ENCODE measurements at places on chromosomes 13 and 19.

GRCh38 chr19:2783781-2784145 lies 690 bp upstream of the SGTA start:
- DNase-seq = no peak

GRCh38 chr13:63901630-63902029 lies 2486.0 kb upstream of the PCDH20 start:
- DNase-seq = no peak

- DNase-seq = no peak
Observed at GRCh38 chr13:27419328-27419727, 5.1 kb upstream of the GTF3A start.

GRCh38 chr13:94232161-94232950 lies 247.1 kb downstream of the DCT start:
- DNase-seq = no peak

- DNase-seq = no peak
Observed at GRCh38 chr13:35700671-35701070, 224.2 kb upstream of the MAB21L1 start.

DNA sequence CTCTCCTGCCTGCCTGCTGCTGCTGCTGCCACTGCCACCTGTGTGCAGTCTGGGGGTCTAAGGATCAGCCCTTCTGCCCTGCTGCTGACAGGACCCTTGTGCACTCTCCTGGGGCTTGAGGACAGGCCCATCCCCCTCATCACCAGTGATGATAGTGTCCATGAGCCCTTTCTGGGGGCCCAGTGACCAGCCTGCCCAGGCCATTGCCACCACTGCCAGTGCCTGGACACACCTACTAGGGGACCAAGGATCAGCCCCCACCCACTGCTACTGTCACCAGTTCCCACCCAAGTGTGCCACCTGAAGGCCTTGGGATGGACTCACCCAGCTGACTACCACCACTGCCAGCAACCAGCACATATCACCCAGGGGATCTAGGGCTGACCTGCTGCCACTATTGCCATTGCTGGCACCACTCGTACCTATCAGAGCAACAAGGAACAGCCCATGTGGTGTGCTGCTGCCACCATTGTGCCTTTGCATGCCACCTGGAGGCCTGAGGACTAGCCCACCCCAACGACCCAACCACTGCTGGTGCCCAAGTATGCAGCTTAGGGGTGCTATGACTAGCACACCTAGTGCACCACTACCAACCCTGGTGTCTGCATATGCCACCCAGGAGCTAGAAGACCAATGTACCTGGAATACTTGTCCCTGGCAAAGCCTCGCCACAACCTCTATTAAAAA lies 994.3 kb downstream of the PCDH17 start:
- no peak for DNase-seq

DNA sequence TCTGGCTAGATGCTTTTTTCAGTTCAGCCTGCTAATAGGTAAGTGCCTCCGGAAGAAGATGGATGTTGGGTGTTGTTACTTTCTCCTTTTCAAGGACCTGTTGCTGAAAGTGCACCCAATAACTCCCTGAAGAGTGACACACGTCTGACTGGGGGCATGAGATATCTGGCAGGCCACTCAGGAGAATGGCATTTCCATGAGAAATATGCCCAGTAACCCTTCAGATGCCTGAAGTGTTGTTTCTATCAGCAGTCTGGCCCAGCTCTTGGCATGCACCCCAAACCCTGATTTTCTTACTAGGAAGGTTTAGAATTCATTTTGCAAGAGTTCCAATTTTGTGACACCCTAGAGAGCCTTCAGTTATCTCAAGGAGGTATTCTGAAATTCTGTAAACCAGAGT lies 71.5 kb downstream of the ARHGAP35 start:
- DNase-seq = no peak
